ENCODE measurements at places on chromosomes 6 and 20. TPM values are rescaled to one million over a fixed set of nuclear protein-coding genes. Genes with fewer than 3 reads are reported as not detected.

DNA sequence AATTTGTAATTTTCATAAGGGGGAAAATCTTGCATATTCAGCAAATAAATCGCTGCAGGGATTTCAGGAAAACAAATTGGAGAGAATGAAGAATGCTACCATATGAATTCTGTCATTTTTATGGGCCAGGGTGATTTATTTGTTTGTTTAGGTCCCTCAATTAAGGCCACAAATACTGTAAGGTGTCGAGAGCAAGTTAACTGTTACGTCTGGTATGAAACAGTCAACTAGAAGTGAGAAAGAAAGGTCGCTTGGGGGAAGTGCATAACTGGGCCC lies 166.9 kb upstream of the TSHZ2 start:
- DNase-seq: no peak

DNA sequence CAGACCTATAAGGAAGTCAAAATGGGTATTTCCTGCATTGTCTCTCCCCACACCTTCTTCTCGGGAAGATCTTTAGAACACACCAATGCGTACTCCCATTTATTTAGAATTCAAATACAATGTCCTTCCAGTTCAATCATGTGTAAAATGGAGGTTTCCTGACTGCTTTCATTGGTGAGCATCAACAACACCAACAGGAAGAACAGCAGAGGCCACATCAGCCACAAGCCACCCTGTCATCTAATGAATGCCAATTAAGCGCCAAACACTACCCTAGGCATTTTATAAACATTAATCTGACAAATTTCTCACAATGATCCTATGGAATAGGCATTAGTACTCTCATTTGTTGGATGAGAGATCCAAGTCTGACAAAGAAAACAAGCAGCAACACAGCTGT lies 68.4 kb upstream of the SMLR1 start:
- no peak for DNase-seq

DNA sequence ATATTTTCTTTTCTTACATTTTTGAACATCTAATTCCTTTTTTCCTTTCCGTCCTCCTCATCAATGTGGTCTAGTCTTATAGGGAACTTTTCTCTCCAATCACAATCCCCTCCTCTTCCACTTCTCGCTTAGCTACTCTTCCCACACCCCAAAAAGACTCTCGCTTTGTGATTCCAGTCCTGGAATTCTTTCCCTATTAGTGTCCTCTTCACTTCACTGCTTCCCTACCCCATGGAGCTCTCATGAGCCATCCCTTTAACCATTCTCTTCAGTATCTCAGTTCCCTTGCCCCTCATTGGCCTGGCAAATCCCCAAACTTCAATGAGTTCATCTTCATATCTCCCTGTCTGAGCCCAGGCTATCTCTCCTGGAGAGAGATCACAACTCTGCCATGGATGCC lies 55.3 kb upstream of the CEP85L start:
- no peak for DNase-seq

GRCh38 chr6:71376830-71377229 lies 88.2 kb downstream of the OGFRL1 start:
- no peak for DNase-seq

DNA sequence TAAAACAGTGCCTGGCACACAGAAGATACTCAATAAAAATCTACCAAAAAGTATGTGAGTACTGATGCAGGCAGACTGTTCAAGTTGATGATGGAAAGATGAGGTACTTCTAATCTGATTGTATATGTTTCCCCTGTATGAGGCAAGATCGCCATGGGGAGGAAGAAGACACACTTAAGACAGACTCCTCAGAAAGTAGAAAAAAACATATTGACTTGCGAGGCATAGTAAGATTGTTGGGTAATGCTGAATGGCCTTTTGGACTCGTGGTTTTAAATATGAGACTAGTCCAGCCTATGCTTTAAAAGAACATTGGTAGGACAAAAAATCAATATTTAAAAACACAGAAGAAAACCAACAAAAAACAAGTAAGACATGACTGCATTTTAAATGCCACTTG lies 72.6 kb downstream of the SHPRH start:
- no peak for DNase-seq

- DNase-seq: peak; percentile 73
Measured at GRCh38 chr20:38094373-38094891, 60.9 kb downstream of the RPRD1B start.

- peak; percentile 73 for DNase-seq
Measured at GRCh38 chr6:31952140-31952805, 6.4 kb downstream of the CFB start.

GRCh38 chr6:26249707-26249956 lies 115.4 kb upstream of the BTN3A2 start:
- DNase-seq: no peak

GRCh38 chr6:7112741-7113313 lies 5.1 kb downstream of the RREB1 start:
- DNase-seq: peak; percentile 20

DNA sequence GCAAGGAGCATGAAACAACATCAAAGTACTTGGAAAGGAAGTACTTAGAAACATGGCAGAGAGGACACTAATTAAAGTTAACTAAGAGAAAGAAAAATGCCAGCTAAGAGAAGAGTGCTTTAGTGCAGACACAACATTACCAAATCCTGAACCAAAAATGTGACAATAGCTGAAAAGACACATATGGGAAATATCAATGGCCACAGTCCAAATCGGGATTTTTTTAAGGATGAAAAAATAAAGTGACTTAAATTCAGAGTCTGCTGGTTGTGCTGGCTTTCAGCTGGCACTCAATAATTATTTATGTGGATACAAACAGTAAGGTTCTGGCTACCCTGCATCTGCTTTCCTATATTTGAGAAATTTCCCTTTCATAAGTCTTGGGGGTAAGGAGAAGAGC lies 12.6 kb upstream of the DST start:
- no peak for DNase-seq

GRCh38 chr6:159052720-159053119 lies 7.9 kb upstream of the TAGAP start:
- no peak for DNase-seq

- no peak for DNase-seq
Measured at GRCh38 chr6:16544006-16544405, 217.3 kb downstream of the ATXN1 start.

DNA sequence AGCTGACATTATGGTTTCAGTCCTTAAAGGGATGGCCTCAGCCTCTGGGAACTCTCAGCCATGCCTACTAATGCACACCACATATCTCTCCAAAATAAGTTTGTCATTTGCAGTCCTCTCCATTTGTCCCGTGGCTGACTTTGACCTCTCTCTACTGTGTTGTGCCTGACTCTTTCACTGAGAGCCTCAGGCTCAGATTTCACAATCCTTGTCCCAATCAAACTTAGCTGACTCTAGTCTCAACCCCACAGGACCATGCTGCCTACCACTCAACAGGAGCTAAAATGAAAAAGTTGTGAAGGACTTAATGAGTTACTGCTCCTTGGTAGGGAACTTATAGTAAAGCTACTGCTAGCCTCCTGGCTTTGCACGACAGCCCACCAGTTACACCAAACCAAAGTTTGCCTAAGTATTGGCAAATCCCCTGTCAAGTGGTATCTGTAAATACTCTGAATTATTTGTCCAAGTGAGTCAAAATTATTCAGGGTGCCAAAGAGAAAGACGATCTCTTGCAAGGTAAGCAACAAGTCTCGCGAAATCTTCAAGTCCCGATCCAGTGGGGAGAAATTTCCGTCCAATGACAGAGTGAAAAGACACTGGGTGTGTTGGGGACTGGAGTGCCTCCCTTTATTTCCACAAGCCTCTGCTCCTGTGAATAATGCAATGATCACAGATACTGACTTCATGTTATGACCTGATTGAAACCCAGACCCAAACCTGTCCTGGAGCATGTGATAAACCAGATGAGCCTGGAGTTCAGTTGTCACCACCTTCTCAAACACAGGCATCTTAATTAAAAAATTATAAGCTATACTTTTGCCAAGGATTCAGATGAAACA lies 124.4 kb upstream of the FOXQ1 start:
- DNase-seq: peak; percentile 16

- no peak for DNase-seq
Measured at GRCh38 chr20:8395956-8396355, 263.9 kb downstream of the PLCB1 start.

DNA sequence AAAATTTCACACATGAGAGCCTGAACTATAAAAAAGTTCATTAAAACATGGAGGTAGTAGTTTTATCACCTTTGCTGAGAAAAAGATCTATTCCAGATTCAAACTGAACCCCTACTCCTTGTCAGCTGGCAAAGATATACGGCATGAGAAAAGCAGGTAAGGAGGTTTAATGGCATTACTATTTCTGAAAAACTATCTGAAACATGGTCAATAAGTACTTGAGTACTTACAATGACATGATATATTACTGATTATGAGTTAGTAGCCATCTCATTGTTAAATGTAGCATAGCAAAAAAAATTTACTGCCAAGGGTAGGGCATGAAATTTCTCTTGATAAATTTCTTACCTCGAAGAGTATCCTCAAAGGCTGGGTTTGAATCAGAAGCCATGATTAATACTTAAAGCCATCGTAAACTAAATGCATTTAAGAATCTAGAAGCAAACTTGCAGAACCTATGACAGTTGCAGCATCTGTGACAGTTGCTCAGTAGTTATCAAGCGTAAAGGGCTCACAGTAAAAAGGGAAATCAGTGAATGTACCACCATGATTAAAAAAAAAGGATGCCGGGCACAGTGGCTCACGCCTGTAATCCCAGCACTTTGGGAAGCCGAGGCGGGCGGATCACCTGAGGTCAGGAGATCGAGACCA lies 8.7 kb downstream of the SLC17A5 start:
- DNase-seq: no peak

DNA sequence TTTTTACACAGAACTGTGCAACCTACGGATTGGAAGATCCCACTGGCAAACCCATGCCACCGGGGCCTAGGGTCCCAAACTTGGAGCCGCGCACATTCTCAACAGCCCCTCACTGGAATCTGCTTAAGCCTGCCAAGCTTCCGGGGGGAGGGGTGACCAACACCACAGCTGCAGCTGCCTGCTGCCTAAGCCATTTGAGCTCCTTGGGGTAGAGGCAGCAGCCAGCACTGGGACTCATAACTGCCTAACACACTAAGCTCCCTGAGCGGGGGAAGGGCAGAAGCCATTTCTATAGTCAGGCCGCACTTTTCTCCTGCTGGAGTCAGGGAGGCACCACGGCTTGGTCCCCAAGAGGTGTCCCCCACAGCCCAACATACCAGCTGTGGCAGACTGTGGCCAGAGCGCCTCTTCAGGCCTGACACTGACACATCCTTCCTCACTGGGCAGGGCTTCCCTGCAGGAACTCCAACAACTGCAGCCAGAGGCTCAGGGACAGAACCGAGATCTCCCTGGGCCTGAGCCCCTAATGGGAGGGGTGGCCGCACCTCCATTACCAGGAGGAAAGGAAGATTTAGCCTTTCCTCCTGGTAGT lies 270.3 kb upstream of the ECI2 start:
- DNase-seq: no peak

DNA sequence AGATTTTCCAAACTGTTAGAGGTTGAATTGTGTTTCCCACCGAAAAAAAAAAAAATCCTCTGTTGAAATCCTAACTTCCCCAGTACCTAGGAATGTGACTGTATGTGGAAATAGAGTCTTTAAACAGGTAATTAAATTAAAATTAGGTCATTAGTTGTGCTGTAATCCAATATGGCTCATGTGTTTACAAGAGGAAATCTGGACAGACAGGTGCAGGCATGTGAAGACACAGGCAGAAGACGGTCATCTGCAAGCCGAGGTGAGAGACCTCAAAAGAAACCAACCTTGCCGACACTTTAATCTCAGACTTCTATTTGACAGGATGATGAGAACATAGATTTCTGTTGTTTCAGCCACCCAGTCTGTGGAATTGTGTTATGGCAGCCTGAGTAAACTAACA lies 28.6 kb upstream of the EZR start:
- peak; percentile 31 for DNase-seq

- DNase-seq: peak; percentile 38
Measured at GRCh38 chr20:54221353-54221752, 13.5 kb downstream of the PFDN4 start.

DNA sequence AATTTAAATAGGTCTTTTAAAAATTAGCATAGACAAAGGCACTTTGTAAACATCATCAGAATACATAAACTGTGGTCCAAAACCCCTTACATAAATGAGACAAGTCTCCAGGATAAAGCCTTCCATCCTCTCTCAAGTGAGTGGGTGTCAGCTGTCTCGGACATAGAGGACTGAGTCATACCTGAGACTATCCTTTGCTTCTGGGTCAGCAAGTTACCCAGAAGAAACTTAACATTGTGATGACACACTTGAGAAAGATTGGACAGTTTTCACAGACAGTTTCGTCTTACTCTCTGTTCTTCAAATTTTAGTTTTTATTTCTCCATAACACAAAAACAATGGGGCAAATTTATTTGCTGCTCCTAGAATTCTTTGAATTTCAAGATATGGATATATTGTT lies 838.0 kb downstream of the DHX35 start:
- DNase-seq: peak; percentile 66

DNA sequence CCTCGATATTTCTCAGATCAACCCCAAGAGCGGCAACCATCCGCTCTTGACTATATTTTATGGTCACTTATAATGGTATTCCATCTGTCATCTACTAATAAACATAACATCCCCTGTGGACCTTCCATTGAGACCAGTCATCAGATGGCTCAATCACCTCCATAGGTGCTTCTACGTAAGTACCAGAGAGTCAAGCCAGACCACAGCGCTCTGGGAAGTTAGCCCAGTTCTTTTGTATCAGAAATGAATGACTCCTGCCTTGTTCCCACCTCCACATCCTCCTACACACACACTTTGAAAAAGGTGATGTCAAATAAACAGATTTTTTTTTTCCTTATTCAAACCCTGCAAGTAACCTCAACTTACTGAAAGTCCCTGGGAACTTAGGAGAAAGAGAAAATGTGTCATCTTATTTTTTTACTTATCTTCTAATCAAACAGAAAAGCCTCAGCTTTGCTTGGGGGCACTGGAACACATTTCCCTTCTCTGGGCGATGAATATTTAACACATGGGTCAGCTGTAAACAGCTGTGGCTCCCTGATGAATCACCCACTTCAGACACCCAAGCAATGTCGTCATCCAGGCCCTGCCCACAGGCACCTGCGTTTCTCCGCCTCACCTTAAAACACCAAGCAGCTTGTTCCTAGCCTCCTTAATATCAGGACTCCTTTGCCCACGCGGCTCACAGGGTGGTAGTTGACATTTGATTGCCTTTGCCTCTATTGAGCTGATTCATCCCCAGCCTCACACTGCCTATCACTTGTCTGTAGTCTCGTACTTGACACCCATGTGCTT lies 121.4 kb upstream of the LY86 start:
- DNase-seq: peak; percentile 90

DNA sequence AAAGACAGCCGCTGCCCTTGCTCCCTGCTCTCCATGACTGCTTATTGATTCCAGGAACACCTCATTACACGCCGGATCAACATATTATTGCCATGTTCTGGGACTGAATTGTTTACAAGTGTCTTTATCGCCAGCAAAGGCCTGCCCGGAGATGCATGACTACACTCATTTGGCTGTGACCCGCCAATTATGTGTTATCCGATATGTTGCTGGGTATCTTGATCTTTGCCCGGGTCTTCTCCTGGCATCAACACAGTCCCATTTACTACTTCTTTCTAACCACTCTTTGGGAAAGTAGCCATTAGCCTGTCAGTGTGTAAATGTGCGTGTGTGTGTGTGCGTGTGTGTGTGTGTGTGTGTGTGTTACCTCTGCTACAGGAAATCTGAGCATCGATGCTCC lies 15.4 kb downstream of the LINC00237 start:
- DNase-seq: no peak

COL20A1 gene
- 0.07 TPM for total RNA-seq

PHF3 gene
- 41.0 TPM for total RNA-seq

LIN28B gene
- total RNA-seq: not detected

OR2H1 gene
- total RNA-seq: not detected

BMP2 gene
- total RNA-seq: 6.7 TPM
